Stimulated activated CD8-positive, alpha-beta memory T cell treated with anti-CD3 and anti-CD28 coated beads, Interleukin-4, amount 100 ng/mL, for 4 hours (primary cell): ENCODE measurements at places on chromosomes 6 and 20.

- no peak for DNase-seq
These were observed 41.8 kb upstream of the GABRR1 start for GRCh38 chr6:89258912-89259311.

DNA sequence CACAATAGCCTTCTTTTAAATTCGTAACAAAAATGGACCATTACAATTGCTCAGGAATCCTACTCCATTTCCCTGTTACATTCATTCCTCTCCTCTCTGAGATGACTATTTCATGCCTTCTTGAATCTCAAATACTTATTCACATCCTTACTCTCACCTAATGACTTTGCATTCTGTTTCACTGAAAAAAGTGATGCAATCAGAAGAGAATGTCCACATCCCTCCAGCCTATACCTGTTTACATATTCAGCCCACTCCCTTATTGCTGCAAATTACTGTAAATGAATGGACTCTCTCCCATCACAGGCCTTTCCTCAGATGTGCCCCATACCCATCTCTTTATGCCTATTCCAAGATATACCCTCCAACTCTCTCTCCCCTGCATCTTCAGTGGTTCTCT lies 8.6 kb downstream of the TAAR1 start:
- DNase-seq: no peak

- DNase-seq: no peak
These were observed 21.7 kb upstream of the TGM2 start for GRCh38 chr20:38186788-38187221.

DNA sequence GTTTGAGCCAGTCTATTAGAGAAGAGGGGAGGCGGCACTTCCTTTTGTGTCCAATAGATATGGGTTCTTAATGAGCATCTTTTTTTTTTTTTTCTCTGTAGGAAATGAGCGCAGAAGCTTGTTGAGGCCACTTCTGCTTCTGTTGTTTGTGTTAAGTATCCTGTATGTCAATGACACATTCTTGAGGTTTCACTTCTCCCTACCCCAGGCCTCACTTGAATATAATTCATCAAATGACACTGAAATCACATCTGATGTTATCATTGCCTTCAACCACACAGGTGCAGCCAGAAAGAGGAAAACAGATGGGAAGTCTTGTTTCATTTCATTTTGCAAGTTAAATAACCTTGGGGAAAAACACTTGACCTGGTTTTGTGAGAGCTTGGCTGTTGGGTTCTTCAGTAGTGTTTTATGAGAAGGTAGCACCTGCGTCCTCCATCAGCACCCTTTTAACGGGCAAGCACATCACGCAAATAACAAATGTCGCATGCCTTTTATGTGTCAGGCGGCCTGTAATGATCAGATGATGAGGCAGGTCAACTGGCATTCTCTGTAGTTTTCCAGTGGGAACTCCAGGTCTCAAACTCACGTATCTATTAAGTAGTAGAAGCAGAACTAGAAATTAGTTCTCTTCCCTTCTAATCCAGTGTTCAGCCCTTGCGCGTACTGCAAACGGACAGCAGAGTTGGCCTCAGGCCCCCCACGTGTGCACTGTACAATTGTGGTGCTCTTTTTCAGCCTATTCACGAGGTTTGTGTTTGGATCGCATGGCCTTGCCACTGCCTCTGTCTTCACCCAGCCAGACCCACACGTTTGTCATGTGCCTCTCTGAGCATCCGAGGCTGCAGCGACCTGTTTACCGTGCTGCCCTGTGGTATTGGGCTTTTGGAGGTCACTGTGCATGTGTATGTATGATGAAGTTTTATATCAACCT lies 23.5 kb downstream of the PLEKHG1 start:
- DNase-seq: no peak

GRCh38 chr20:54625497-54625896 lies 150.1 kb downstream of the DOK5 start:
- no peak for DNase-seq

GRCh38 chr6:11536795-11537194 lies 754 bp upstream of the TMEM170B start:
- DNase-seq: no peak

DNA sequence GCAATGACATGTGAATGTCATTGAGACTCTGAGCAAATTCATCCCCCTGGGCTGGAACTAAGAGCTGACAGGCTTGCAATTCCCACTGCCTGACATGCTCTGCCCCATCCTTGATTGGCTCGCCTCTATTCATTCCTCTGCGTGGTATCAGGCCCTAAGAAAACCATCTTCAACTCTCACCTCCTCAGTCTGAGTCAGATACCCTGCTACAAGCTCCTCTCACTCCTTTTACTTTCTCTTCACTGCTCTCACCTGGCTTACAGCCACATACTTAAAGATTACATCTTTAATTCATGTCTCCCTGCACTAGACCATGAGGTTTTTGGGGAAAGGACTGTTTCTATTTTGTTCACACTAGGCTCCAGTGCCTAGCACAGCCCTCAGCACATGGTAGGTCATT lies 131.6 kb downstream of the KIF6 start:
- no peak for DNase-seq
